ENCODE measurements at places on chromosomes 1 and 21.

- DNase-seq, result no peak
These were observed 50.5 kb upstream of the PRRC2C start for GRCh38 chr1:171434717-171435346.

GRCh38 chr1:198970916-198971315, 332.1 kb downstream of the PTPRC start:
- no peak for DNase-seq

DNA sequence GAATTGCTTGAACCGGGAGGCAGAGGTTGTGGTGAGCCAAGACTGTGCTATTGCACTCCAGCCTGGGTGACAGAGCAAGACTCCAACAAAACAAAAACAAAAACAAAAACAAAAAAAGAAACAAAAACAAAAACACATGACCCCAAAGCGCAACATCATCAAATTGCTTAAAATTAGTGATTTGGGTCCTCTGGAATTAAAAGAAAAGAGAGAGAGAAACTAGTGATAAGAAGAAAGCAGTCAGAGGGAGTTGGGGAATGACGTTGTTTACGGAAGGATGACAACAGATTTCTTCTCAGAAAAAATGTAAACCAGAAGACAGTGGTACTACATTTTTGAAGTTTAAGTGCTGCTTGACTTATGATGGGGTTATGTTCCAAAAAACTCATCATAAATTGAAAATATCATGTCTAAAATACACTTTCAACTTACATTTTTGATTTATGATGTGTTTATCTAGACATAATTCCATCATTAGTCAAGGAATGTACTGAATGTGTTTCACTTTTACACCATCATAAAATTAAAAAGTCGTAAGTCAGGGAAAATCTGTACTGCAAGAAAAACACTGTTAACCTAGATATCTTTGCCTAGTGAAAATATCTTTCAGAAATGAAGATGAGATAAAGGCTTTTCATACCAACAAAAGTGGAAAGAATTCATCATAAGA, 88.0 kb downstream of the MT1HL1 start:
- no peak for DNase-seq

GRCh38 chr1:215637041-215637573, 70.0 kb downstream of the KCTD3 start:
- DNase-seq, result no peak

DNA sequence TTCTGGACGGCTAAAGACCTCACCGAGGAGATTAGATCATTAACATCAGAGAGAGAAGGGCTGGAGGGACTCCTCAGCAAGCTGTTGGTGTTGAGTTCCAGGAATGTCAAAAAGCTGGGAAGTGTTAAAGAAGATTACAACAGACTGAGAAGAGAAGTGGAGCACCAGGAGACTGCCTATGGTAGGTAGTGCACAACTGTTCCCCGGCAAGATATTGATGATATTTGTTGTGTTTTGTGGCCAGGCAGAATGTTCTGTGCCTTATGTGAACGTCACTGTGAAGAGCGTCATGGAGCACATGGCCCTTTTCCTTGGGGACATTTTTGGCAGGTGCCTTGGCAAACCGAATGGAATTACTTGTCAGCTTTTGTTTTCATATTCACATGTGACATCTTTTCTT, 191.7 kb downstream of the DISC1 start:
- DNase-seq, result no peak

GRCh38 chr1:21451981-21452411, 12.1 kb downstream of the NBPF3 start:
- no peak for DNase-seq

DNA sequence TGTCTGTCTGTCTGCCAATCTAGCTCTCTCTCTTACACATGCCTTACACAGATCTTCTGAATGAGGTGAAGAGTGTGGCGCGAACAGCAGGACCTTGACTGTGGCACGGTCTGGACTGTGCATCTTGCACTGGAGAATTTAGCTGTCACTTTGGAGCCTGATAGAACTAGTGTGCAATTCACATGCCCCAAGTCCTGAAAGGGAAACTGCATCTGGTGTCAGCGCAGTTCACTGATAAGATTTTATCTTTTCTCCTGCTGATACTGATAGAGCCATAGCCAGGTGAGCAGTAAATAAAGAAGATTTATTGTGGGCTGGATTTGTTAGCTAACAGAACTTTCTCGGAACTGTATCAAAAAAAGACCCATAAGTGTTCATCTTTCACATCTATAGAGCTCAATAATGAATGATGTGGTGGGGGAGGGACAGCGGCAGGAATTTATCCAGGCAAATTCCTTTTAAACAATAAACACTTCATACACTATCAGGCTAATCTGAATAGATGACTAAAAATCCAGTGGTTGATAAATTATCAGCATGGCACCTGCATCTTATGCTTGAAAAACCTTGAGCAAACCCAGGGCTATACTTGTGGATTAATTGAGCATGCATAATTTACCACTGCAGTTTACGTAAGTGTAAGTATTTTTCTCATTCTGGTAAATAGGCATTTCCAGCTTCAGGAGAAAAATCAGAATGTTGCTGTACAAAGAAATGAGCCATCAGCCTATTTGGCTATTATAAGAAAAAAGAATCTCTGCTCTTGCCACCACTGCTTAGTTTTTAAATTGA, 104.1 kb downstream of the NTNG1 start:
- no peak for DNase-seq

GRCh38 chr1:113786069-113786468, 26.2 kb downstream of the RSBN1 start:
- DNase-seq, result no peak

- peak; percentile 49 for DNase-seq
These were observed 1.1 kb upstream of the PRXL2B start for GRCh38 chr1:2585318-2586092.

DNA sequence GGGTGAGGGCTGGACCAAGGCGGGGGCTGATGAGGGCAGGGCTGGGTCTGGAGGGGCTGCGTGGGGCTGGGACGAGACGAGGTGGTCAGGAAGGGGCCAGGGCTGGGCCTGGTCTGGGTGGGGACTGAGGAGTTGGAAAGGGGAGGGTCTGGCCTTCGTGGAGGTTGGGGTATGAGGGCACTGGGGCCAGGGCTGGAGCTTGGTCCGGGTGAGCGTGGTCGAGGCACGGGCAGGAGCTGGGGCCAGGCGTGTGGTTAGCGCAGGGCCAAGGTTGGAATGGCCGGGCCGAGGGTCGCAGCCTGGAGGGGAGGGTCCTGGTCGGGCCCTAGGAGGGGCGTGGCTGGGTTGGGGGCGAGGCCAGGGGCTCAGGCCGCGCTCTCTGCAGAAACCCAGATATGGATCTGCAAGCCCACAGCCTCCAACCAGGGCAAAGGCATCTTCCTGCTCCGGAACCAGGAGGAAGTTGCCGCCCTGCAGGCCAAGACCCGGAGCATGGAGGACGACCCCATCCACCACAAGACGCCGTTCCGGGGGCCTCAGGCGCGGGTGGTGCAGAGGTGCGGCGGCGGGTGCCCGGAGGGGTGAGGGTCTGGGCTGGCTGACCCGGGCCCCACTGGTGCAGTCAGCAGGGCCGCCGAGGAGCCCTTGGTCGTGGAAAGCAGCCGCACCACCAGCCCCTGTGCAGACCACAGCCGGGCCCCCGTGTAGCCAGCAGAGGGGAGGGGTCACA, 9.0 kb downstream of the TTLL10 start:
- no peak for DNase-seq

- no peak for DNase-seq
These were observed 43.4 kb downstream of the SHCBP1L start for GRCh38 chr1:182909578-182909977.
